ENCODE measurements at places on chromosomes 11 and 22.

DNA sequence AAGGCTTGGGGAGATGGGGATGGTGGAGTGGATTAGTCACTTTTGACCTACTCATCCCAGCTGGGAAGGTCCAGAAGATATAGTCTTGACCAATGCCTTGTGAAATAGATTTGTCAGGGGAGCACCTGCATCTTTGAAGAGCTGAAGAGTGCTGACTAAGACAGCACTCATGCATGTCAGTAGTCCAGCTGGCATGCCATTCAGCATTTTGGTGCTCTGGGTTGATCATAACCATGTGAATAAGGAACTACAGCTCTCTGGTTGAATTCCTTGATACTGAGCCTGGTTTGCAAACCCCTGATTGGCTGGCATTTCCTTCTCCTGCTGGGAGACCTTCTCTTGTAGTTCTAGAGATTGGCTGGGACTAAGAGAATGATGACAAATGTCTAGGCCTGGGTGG is 106.8 kb upstream of the ALX4 start:
- no peak for DNase-seq

- no peak for DNase-seq
Observed at GRCh38 chr11:79794484-79795393, 353.9 kb upstream of the TENM4 start.

GRCh38 chr11:65593518-65594414 is 1.8 kb downstream of the KCNK7 start:
- peak; percentile 48 for DNase-seq

DNA sequence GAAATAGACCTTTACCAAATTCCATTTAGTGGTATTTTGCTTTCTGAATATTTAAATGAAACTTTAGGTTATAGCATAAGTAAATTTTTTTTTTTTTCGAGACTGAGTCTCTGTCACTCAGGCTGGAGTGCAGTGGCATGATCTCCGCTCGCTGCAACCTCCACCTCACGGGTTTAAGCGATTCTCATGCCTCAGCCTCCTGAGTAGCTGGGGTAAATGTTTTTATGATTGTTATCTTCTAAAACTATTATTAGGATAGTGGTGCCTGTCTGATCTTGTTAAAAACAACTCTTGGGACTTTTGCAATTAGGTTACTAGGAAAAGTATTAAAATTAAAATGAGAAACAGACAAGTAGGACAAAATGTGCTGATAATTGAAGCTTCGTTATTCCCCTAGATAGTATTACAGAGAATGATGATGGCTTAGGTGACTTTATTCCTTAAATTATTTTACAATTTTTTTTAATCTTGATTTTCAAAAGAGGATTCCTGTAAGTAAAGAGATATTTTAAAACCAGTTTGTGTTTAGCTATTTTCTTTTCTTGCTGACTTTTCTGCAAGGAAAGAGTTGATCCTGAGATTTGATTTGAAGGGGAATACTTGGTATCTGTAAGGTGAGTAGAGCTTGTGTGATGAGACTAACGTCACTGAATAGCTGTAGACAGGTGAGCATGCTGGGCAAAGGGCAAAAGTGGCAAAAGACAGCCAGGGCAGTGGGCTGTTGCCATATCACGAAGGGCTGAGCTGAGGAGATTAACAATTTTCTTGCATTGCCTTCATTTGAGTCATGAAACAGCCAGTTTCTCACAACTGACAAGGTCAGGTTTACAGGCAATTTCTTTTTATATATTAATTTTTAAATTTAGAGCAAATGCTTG is 20.8 kb downstream of the CRKL start:
- DNase-seq = no peak

DNA sequence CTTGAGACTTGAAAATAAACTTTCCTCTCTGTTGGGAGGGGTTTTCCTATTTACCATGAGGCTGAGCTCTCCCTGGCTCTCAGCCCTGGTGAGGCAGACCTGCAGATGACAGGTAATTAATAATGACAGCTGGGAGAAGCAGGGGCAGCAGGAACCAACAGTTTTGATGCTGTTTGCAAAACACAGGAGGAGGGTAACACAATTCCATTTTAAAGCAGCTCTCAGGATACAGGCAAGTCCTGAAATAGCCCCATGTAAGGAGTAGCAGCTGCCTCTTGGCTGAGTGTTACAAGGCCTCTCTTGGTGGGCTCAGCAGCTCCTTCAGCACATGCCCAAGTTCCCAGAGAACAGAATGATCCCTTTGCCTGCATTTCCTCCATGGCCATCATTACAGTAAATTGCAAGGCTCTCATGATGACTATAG is 13.3 kb downstream of the PARVA start:
- DNase-seq = no peak

- no peak for DNase-seq
Observed at GRCh38 chr11:110059706-110060463, 33.3 kb upstream of the ZC3H12C start.

- no peak for DNase-seq
Observed at GRCh38 chr11:65032216-65032615, 5.0 kb downstream of the SNX15 start.

DNA sequence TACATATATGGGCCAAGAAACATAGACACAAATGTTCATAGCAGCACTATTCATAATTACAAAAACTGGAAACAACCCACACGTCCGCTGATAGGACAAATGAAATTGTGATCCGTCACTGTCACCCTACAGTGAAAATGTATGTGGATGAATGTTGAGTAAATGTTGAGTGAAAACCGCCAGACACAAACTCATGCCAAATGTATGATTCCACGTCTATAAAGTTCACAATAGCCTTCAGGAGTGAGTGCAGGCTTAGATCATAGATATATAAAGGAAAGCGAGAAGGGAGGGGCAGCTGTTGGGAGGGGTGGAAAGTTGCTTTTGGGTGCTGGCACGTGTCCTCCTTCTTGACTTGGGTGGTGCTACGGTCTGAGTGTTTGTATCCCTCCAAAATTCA is 33.6 kb downstream of the DBX1 start:
- DNase-seq = no peak

DNA sequence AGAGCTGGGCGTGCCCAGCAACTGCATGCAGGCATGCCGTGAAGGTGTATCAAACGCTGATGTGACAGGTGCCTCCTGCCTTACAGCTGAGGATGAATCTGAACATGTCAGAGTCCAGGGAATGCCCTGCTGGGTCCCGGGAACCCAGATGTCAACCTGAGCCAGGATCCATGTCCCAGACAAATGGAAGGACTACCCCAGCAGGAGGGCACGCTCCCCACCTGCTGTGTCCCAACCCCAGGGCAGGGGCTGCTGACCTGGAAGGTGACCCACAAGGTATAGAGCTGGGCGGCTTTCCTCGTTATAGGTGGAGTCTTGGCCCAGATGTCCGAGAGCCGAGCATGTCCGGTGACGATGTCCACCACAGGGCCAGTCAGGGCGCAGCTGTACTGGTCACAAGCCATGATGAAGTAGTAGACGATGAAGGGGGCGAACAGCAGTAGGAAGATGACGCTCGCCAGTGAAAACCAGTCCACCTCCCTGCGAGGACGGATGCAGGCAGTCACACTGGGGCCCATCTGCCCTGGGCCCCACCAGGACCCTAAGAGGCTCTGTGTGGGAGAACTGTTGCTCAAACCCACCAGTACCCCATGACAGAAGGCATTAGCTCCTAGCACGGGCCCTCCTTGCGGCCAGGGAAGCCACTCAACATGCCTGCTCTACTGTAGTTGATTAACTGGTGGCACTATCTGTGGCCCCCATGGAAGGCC is 4.3 kb downstream of the DHCR7 start:
- no peak for DNase-seq

DNA sequence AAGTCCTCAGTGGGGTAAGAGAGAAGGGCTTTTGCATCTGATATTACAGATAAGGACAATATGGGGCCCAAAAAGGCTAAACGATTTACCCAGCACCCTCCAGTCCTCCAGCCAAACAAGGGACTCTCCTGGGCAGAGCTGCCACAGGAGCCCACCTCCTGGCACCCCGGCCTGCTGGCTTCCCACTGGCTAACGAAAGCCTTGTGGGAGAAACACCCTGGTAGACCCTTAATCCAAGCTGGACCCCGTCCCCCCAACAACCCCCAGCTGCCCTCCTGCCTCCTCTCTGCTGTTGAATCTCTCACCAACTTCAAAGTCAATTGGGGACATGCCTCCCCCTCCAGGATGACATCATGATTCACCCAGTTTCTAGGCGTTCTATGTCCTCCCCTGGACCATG is 10.8 kb downstream of the C1QTNF6 start:
- no peak for DNase-seq

GRCh38 chr11:3049430-3050243 is 7.6 kb downstream of the CARS1 start:
- peak; percentile 63 for DNase-seq

GRCh38 chr22:24697621-24698082 is 76.9 kb downstream of the PIWIL3 start:
- DNase-seq = no peak

GRCh38 chr11:64790205-64791095 is 12.1 kb upstream of the SF1 start:
- DNase-seq = no peak

GRCh38 chr11:94799726-94800125 is 31.6 kb downstream of the AMOTL1 start:
- no peak for DNase-seq

GRCh38 chr22:21642584-21643448 is 714 bp downstream of the SDF2L1 start:
- DNase-seq = peak; percentile 58

GRCh38 chr11:46237248-46238077 is 40.0 kb upstream of the CREB3L1 start:
- DNase-seq = peak; percentile 28

- DNase-seq = peak; percentile 28
Observed at GRCh38 chr11:116851626-116852025, 14.2 kb upstream of the APOA1 start.

DNA sequence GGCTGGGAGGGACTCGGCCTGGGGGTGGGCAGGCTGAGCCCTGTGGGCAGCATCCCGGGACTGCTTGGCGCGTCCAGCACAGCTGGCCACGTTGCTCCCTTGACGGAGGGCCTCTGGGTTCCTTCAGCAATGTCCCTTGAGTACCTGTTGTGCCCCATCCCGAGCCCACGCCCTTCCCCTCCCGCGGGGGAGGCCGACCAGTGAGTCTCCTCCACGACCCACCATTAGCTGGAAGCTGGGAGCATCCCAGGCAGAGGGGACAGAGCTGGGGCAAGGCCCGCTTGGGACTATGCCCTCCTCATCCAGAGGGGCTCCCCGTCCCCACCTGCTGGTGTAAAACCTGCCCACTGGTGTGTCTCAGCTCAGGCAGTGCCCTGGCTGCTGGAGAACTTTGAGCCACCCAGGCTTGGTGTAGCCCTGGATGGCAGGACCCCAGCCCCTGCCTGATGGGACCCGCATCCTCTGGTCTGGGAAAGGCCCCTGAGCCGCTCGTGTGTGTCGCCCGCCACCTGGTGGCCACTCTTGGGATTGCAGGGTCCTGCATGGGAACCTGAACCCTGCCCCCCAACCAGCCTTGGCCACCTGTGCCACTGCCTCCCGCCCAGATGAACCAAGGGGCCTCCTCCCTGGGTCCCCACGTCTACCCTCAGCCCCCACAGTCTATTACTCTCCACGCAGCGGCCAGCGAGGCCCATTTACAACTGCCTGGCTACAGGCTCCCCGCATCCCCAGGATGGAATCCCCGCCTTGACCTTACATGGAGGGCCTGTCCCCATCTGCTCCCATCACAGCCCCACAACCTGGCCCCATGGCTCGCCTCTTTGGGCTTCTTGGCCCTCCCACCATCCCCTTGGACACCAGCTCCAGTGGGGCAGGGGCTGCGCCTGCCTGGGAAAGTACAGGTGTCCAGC is 16.6 kb upstream of the ARHGAP8 start:
- DNase-seq = peak; percentile 84

- no peak for DNase-seq
Observed at GRCh38 chr11:77868744-77869143, 47.8 kb downstream of the AAMDC start.

DNA sequence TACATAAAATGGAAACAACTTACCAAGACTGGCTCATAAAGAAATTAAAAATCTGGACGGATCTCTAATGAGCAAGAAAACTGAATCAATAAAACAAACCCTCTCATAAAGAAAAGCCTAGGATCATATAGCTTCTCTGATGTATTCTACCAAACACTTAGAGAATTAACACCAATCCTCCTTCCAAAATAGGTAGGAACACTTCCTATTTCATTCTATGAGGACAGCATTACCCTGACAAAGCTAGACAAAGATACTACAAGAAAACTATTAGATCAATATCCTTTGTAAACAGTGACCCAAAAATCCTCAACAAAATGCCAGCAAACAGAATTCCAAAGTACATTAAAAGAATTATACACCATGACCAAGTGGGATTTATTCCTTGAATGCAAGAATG is 52.9 kb upstream of the CLTCL1 start:
- DNase-seq = no peak

GRCh38 chr11:17923217-17923616 is 89.6 kb downstream of the SERGEF start:
- DNase-seq = no peak

- DNase-seq = no peak
Observed at GRCh38 chr11:72700146-72700545, 25.9 kb upstream of the PDE2A start.

- DNase-seq = no peak
Observed at GRCh38 chr11:114799476-114799875, 121.1 kb downstream of the NXPE2 start.
